ENCODE measurements at places on chromosomes 2 and 18.

DNA sequence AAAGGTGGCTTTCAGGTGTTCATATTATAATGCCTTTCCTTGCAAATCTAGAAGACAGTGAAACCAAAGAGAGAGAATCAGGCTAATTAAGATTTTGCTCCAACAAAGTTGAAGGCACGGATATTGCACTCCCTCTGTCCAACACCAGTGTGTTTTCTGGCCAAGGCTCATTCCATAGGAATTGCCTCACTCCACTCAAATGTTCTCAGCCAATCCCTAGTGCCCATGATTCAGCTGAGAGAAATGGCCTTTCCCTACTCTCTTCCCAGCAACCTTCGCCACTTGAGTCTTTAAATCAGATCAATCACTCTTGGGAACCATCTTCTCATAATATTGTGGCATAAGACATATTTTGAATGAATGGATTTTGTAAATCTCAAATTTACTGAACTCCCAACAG is 768.2 kb upstream of the ACVR2A start:
- no peak for DNase-seq

DNA sequence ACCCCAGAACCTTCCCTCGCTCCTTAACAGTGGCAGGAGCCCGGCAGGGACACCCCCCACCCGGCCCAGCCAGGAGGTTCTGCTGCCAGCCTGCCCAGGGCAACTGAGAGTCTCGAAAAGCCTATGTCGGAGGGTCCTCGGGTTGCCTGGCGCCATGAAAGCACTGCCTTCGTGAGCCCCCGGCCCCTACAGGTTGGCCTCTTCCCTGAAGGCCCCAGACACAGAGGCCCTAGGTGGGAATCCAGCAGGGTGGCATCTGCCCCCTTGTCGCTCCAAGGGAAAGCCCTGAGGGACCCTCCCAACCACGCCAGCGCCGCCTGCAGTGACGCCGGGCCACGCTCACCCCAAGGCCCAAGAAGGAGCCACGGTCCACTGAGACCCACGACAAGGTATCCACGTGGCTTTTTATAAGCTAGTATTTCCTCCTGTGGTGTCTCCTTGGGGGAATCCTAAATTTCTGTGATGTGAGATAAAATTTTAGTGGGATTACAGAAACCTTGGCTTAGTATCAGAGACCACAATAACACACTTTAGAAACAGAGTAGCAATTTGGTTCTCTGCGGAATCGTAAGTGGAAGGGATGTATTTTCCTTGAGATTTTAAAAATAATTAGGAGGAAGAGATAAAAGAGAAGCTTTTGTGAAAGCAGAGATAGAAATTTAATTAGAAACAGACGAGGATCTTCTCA is 138.9 kb downstream of the HDAC4 start:
- no peak for DNase-seq

DNA sequence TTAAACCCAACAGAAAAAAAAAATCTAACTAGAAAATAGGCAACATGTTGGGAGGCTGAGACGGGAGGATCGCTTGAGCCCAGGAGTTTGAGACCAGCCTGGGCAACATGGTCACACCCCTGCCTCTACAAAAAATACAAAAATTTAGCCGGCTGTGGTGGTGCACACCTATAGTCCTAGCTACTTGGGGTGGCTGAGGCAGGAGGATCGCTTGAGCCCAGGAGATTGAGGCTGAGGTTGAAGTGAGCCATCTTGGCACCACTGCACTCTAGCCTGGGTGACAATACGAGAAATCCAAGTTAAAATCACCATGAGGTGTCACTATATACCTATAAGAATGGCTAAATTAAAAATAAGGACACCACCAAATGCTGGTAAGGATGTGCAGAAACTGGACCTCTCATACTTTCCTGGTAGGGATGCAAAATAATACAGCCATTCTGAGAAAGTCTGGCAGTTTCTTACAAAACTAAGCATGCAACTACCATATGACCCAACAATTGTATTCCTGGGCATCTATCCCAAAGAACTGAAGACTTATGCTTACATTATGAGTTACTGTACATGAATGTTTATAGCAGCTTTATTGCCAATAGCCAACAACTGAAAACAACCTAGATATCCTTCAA is 2.2 kb downstream of the SEPTIN10 start:
- DNase-seq, result peak; percentile 66

GRCh38 chr2:159449504-159450124 is 163.1 kb upstream of the WDSUB1 start:
- DNase-seq, result no peak

DNA sequence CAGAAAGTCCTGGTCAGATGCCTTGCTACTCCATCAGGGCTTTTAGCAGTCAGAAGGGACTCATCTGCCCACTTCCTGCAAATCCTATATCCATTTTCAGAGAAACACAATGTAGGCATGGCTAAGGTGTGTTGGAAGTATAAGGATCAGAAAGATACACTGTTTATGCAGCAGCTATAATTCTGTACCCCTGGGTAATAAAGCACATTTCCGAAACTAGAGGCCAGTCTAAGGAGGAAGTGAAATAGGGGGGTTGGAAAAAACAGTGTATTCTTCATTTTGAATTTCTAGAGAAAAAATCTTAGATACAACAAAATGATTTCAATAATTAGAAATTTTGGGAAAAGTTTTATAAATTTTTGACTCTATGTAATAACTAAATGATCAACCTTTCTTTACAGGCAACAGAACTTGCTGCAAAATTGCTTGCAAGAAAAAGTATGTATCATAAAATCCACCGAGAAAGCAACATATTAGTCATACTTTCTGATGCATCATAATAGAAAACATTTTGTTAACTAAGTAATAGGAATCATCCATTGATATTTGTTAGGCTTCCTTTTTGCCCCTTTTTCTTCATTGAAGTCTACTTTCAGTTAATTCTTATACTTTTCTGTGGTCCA is 47.4 kb downstream of the FSIP2 start:
- DNase-seq, result no peak

GRCh38 chr2:101766337-101766736 is 68.8 kb downstream of the MAP4K4 start:
- DNase-seq, result no peak

- no peak for DNase-seq
Observed at GRCh38 chr2:102059151-102059550, 67.4 kb downstream of the IL1R2 start.

DNA sequence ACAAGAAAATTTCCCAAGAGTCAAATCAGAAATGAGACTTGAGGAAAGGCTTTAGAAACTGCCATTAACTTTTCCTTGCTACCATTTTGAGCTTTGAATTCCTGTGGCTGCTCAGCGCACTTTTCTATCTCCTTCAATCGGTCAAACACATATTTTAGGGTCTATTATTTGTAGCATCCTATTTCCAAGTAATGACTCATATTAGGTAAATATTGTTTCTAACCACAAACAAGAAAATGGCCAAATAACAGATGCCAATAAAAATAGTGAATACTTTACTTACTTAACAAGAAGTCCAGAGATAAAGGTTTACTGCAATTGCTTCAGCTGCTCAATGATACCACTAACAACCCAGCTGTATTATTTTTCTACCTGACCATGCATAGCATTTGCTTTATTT is 29.7 kb upstream of the CCDC178 start:
- no peak for DNase-seq

DNA sequence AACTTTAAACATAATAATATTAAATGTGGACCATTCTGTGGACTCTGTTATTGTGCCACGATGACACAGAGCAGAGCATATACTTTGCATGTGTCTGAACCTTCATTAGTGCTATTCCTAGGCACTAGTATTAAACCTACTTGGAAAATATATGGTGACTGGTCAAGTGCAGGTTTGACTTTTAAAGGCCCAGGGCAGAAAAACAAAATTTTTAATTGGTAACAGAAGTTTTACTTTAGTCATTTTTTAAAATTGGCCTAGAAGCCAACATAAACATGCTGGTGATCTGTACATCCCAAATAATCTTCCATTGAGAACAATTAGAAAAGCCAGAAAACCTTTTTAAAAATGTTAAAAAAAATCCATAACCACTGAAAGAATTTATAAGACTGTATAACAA is 16.6 kb downstream of the LDAH start:
- DNase-seq, result no peak

GRCh38 chr18:42196651-42197050 is 241.6 kb downstream of the PIK3C3 start:
- no peak for DNase-seq

DNA sequence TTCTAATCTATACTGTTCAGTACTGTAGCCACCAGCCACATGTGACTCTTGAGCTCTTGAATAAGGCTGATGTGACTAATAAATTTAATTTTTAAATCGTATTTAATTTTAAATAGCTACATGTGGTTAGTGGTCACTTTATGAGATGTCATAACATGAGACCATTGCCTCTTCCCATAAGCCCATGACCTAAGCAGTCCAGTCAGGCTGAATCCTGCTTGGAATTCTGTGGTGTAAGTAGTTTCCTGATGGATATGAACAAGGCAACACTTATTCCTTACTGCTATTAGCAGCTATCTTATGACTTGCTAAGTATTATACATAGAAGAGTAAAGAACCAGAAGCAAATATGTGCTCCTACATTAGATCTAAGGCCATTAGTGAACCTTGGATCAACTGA is 150.0 kb downstream of the DIS3L2 start:
- DNase-seq, result no peak

DNA sequence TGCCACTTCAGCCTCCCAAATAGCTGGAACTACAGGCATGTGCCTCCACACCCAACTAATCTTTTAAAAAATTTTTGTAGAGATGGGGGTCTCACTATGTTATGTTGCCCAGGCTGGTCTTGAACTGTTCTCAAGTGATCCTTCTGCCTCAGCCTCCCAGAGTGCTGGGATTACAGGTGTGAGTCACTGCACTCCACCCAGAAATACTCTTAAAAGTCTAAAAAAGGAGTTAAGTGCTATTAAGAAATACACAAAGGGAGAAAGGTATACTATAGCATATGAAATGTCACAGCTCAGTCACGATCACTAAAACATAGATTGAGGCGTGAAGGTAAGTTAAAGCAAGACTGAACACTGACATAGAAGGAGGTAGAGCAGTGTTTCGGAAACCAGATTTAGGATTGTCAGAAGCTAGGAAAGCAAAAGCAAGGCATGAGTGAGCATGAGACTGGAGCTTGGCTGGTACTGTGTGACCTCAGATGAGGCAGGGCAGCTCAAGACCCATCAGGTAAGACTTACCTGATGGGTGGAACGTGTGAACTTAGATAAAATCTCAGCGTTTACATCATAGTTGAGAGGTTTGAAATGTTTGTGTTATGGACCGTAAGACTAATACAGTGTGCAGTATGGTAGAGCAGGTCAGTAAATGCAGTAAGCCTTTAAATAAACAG is 9.2 kb downstream of the CCNYL1 start:
- DNase-seq, result no peak

DNA sequence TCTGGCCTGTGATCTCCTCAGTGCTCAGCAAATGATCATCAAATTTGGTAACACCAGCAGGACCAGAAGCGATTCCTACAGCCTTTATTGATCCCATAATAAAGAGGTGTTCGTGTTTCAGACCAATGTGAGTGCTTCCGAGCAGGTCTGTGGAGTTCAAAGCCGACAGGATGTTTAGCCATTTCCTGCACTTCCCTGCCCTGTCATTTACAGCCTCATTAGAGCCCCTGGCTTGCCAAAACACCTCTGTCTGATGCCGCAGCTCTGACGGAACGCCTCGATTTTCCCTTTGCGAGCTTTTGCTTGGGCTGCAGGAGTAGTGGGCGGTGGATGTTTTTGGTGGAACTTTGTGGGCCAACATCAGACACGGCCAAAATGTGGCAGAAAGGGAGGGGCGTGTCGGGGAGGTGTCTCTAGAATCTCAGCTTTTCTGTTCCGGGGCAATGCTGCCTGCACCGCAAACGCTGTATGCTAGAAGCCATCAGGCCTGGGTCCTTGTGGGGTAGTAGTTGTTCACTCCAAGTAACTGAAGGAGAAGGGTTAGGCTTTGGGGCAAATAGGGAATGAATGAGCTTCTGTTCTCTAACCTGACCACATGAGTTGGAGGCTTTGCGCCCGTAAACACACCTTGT is 26.1 kb upstream of the INHBB start:
- DNase-seq, result no peak

DNA sequence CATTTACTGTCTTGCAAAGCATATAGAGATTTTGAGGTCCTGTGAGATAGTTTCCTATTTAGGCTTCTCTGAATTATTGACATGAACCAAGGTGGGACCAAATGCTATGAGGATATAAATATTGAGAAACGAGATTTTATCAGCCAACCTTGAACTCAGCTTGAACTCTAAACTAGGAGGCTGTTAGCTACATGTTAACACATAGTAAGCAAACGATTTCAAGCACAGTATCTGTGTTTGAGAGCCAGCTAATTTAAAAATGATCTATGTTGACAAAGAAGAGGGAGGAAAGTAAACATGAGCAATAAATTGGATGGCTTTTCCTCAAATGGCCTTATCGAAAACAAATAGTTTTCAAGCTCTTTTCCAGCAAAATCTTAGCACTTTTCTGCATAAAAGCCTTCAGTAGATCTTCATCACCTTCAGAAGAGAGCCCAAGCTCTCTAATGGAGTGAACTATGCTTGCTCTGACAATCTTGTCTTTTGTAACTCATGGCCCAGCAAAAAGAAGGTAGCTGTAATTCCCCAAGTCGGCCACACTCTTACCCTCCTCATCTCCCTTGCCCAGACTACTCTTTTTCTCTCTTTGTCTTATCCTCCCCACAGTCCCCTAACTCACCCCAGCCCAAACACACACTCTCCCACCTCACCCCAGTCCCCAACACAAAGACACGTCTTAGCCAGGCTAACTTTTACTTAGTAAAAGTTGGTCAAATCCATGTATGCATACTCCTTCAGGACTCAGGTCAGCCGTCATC is 14.7 kb downstream of the CD28 start:
- DNase-seq, result no peak

GRCh38 chr2:122799391-122799790 is 1043.9 kb downstream of the TSN start:
- no peak for DNase-seq

- no peak for DNase-seq
Observed at GRCh38 chr18:50073319-50073718, 121.6 kb downstream of the MYO5B start.

- DNase-seq, result no peak
Observed at GRCh38 chr2:48715956-48716355, 39.6 kb downstream of the LHCGR start.
